Kidney (tissue), 22 donors: ENCODE measurements at places on chromosomes 1 and 21. TPM values are rescaled to one million over a fixed set of nuclear protein-coding genes. Genes with fewer than 3 reads are reported as not detected.

EXTL1 gene
- total RNA-seq, result 0.28 TPM

DNA sequence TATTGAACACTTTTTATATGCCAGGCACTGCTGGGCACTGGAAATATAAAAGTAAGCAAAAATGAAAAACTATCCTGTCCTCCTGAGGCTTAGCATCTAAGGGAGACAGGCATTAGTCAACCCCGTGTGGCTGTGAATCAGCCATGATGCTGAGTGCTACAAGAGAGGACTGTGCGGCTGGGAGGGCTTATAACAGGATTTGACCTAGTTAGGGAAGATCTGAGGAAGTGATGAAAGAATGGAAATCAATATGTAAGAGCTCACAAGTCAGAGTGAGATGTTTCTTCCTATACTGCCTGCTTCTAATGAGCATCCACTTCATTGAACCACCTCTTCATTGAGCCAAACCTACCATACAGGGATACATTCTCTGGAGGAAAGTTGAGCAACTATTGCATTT, 15.1 kb downstream of the TRIM45 start:
- no peak for DNase-seq
- H3K4me1 ChIP-seq, result no peaks in the 10 kb centered on the region
- no peak overlapping the region for H3K27ac ChIP-seq
- H3K4me3 ChIP-seq, result no peak overlapping the region
- peaks cover 3% of the 10 kb centered on the region for H3K36me3 ChIP-seq

DNA sequence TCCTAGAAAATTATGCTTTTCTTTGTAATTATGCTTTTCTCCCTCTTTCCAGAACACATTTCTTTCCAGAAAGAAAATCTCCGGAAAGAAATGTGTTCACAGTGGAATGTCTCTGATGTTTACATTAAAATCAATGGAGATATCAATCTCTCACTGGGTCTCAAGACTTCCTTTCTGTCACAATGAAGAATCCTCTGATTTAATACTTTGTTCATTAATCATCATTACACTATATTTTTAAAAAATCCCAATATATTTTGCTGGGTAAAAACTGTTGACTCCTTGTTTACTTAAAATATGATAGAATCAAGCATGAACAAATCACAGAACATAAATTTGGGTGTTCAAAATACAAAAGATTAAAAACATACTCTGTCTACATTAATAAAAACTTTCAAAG, 26.3 kb upstream of the TGFBR3 start:
- H3K4me3 ChIP-seq, result no peak overlapping the region
- H3K27ac ChIP-seq, result no peak overlapping the region
- no peak for DNase-seq
- H3K27me3 ChIP-seq, result no peaks in the 10 kb centered on the region
- no peaks in the 10 kb centered on the region for H3K36me3 ChIP-seq

DNA sequence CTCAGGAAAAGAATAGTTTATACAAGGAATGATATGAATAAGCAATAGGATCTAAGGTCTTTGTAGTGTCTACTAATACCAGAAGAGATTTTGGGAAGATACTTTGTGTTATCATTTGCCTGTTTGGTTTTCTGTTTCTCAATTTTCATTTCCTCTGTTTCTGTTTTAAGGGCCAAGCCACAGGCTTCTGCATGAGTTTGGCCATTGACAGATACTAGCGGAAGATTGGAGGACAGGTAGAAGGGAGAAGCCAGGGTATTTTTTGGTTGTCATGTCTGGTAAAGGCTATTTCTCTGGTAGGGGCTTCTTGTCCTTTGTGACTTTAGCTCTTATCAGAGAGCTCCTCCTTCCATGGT, 51.4 kb downstream of the HS2ST1 start:
- no peaks in the 10 kb centered on the region for H3K4me1 ChIP-seq
- H3K27me3 ChIP-seq, result no peaks in the 10 kb centered on the region
- DNase-seq, result no peak
- no peak overlapping the region for H3K4me3 ChIP-seq
- no peak overlapping the region for H3K27ac ChIP-seq

GRCh38 chr1:32001863-32002262, 11.8 kb upstream of the KHDRBS1 start:
- no peaks in the 10 kb centered on the region for H3K4me1 ChIP-seq
- H3K4me3 ChIP-seq, result no peak overlapping the region
- DNase-seq, result no peak
- no peaks in the 10 kb centered on the region for H3K27me3 ChIP-seq
- no peak overlapping the region for H3K27ac ChIP-seq

GRCh38 chr1:82731216-82731615, 930.5 kb downstream of the ADGRL2 start:
- no peaks in the 10 kb centered on the region for H3K4me1 ChIP-seq
- no peak overlapping the region for H3K27ac ChIP-seq
- DNase-seq, result no peak
- no peaks in the 10 kb centered on the region for H3K36me3 ChIP-seq

GRCh38 chr1:104466068-104466467, 716.4 kb downstream of the AMY1C start:
- DNase-seq, result no peak
- no peaks in the 10 kb centered on the region for H3K4me1 ChIP-seq
- H3K4me3 ChIP-seq, result no peak overlapping the region
- no peaks in the 10 kb centered on the region for H3K27me3 ChIP-seq
- H3K36me3 ChIP-seq, result no peaks in the 10 kb centered on the region

- H3K36me3 ChIP-seq, result no peaks in the 10 kb centered on the region
- no peaks in the 10 kb centered on the region for H3K27me3 ChIP-seq
- H3K4me1 ChIP-seq, result no peaks in the 10 kb centered on the region
- DNase-seq, result no peak
Observed at GRCh38 chr1:113534875-113535274, 144.6 kb downstream of the MAGI3 start.

DNA sequence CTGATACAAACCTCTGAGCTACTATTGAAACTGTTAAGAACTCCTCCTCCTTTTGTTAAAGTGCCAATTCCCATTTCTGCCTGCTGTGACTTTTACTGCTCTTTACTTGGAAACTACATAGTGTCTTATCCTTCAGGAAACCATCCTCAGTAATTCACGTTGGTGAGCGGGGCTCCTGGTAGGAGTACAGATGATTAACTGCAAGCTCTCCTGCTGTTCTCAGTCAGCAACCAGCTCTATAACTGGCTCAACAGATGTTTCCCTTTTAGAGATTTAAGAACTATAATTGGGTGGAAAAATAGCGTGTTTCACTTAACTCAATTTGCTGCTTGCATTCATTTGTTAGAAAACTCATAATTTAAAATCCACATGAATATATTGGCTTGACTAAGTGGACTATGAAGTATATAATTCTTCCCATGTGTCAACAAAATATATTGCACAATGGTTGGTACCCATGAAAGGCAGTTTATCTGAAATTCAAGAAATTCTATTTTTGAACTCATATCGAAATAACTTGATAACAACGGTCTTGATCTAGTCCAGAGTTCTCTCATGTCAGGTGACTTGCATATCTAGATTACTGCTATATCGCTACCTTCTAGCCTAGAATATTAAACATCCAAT, 574.0 kb downstream of the KCNT2 start:
- no peaks in the 10 kb centered on the region for H3K27me3 ChIP-seq
- no peak overlapping the region for H3K4me3 ChIP-seq
- no peaks in the 10 kb centered on the region for H3K36me3 ChIP-seq
- H3K27ac ChIP-seq, result no peak overlapping the region
- no peaks in the 10 kb centered on the region for H3K4me1 ChIP-seq

INKA2 gene
- total RNA-seq, result 5.6 TPM

- H3K4me1 ChIP-seq, result no peaks in the 10 kb centered on the region
- DNase-seq, result no peak
- H3K4me3 ChIP-seq, result no peak overlapping the region
- H3K27ac ChIP-seq, result no peak overlapping the region
- no peaks in the 10 kb centered on the region for H3K27me3 ChIP-seq
Observed at GRCh38 chr1:27049607-27050006, 37.0 kb upstream of the TENT5B start.

SSBP3 gene
- total RNA-seq, result 49.6 TPM

DNA sequence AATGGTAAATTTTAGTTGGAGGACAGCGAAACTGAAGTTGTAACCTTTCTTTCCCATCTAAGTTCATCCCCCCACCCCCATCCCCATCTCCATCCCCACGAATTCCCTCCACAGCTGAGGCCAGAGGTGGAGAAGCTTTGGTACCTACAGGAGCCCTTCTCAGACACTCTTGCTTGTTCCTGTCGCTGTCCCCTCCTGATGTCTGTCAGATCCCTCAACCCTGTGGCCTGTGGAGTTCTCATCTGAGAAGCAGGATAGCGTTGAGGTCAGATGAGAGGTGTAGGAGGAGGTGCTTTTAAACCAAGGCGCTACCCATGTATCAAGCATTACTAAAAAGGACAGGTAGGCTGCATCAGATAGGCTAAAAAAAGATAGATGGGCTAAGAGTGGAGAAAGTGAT, 769 bp downstream of the NTPCR start:
- H3K4me3 ChIP-seq, result peak overlapping the region; percentile 95
- H3K36me3 ChIP-seq, result no peaks in the 10 kb centered on the region
- peaks cover 4% of the 10 kb centered on the region for H3K4me1 ChIP-seq

GRCh38 chr1:34029515-34029914, 135.5 kb downstream of the CSMD2 start:
- H3K4me3 ChIP-seq, result no peak overlapping the region
- no peaks in the 10 kb centered on the region for H3K27me3 ChIP-seq
- DNase-seq, result no peak
- H3K36me3 ChIP-seq, result no peaks in the 10 kb centered on the region
- no peaks in the 10 kb centered on the region for H3K4me1 ChIP-seq
- H3K27ac ChIP-seq, result no peak overlapping the region

GRCh38 chr1:45924736-45925135, 121.3 kb downstream of the MAST2 start:
- no peak overlapping the region for H3K27ac ChIP-seq
- no peak overlapping the region for H3K4me3 ChIP-seq
- H3K36me3 ChIP-seq, result no peaks in the 10 kb centered on the region
- no peaks in the 10 kb centered on the region for H3K27me3 ChIP-seq
- no peaks in the 10 kb centered on the region for H3K4me1 ChIP-seq

GRCh38 chr21:15706696-15707095, 23.1 kb upstream of the USP25 start:
- H3K4me3 ChIP-seq, result no peak overlapping the region
- no peaks in the 10 kb centered on the region for H3K4me1 ChIP-seq
- H3K36me3 ChIP-seq, result no peaks in the 10 kb centered on the region
- DNase-seq, result no peak
- H3K27me3 ChIP-seq, result no peaks in the 10 kb centered on the region

GRCh38 chr21:42006765-42007164, 3.4 kb downstream of the ZBTB21 start:
- no peak for DNase-seq
- peaks cover 2% of the 10 kb centered on the region for H3K36me3 ChIP-seq
- no peak overlapping the region for H3K4me3 ChIP-seq
- H3K27me3 ChIP-seq, result no peaks in the 10 kb centered on the region
- no peak overlapping the region for H3K27ac ChIP-seq
- peaks cover 2% of the 10 kb centered on the region for H3K4me1 ChIP-seq

SLC16A4 gene
- 53.1 TPM for total RNA-seq

DNA sequence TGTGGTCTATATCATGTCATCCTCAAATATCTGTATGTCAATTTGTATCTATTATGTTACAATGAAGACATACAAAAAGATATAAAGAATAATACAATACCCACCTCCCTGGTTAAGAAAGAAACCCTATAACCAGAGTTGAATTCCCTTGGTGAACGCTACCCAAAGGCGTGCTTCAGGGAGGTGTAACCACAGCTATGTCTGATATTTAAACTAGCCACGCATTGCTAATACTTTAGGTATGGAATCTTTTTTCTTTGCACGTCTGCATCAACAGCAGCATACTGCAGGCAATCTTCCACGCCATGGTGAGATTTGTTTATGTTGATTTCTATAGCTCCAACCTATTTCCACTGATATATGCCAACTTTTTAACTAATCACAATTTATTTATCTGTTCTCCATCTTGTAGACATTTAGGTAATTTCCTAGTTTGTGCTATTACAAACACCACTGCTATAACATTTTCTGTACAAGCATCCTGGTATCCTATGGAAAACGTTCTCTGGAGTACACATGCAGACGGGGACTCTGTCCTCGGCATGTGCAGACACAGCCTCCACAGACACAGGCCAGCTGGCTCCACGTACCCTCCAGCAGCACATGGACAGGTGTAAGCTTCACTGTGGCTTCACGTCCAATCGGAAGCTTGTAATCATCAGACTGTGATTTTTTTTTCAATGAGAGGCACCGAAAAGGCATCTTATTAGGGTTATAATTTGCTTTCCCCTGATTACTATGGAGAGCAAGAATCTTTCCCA, 58.5 kb downstream of the HSF2BP start:
- H3K36me3 ChIP-seq, result peaks cover 4% of the 10 kb centered on the region
- no peak for DNase-seq
- no peaks in the 10 kb centered on the region for H3K27me3 ChIP-seq
- no peaks in the 10 kb centered on the region for H3K4me1 ChIP-seq
- no peak overlapping the region for H3K27ac ChIP-seq
- H3K4me3 ChIP-seq, result no peak overlapping the region
